CD4-positive, alpha-beta T cell treated with Interleukin-2 at 100 ng/mL for 4 hours (primary cell): ENCODE measurements at places on chromosomes 1 and 21.

- no peak for DNase-seq
Measured at GRCh38 chr1:213821175-213821942, 166.4 kb upstream of the PROX1 start.

DNA sequence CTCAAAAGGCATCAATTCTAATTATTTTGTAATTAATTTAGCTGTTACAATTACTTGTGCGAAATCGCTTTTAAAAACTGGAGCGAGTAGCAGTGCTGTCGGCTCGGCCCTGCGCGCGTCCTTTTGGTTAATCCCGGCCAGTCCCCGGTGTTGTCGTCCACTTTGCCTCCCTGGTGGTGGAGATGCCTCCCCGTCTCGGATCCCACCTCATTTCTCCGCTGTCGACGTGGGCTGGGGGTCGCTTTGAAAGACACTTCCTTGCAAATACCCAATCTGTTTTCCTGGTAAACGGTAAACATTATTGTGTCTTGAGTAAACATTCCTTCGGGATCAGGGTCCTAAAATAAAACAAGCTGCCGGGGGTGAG lies 3.7 kb downstream of the FOXD3 start:
- DNase-seq = no peak

- DNase-seq = no peak
Measured at GRCh38 chr1:166272155-166272554, 105.4 kb upstream of the FAM78B start.

DNA sequence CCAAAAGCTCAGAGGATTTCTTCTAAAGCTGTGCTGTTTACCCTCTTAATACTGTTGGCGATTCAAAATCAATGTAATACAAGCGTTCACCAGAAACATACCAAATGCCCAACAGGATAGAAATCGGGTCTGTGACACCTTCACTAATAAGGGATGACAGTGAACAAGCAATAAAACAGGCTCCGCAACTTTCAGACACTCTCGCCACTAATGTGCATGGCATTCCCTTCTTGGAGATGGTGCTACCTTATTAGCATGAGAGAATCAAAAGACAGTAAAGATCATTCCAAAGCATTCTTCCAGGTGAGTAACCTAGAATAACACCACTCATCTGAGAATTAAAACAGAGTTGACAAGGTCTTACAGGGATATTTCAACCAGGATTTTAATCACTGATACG lies 367.1 kb downstream of the TTLL7 start:
- DNase-seq = no peak

DNA sequence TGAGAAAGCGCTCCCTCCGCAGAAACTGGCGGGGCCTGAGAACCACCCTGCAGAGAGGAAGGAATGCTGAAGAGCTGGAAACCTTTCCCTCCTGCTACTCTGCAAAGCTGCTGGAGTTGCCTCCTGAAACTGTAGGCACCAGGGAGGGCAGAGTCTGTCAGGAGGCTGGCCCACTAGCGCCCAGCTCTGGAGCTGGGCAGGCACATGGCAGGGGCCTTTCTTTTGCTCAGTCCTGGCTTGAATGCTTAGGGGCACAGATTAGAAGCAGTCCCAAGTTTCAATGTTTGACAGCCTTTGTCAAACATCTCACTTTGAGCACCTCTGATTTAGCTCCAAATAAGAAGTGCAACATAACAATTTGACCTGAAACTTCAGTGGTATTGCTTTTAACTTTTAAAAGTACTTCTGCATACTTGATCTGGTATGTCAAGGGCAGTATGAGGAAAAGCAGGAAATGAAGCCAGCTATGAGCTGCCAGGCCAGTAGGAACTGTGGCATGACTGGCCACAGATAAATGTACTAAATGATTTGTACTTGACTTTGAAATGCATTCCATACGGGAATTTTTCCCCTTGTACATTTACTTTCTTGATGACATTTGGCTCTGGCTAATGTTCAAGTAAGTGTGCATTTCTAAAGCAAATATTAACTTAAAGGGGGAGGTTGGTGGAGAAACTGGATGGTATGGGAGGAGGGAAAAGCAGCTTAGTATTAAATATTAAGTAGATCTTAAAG lies 7.2 kb downstream of the C1orf116 start:
- no peak for DNase-seq
